ENCODE measurements at places on chromosomes 4 and X.

- DNase-seq = no peak
These were observed 9.4 kb downstream of the ATP2B3 start for GRCh38 chrX:153526801-153527200.

DNA sequence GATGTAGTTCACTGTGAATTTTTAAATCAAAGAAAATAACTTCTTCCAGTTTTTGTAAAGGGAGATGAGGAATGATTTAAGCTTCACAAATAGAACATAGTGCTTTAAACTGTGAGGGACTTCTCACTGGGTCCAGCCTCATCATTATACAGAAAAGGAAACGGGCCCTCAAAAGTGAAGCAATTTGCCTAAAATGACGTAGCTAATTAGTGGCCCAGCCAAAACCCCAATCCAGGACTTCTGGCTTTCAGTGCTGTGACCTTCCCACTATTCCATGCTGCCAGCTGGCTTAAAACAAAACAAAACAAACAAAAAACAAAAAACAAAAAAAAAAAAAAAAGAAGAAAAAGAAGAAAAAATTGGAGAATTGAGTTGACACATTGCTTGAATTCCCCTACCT, 45.0 kb upstream of the STOX2 start:
- no peak for DNase-seq

- DNase-seq = peak; percentile 13
These were observed 660 bp upstream of the HSPA4L start for GRCh38 chr4:127781300-127782024.

GRCh38 chr4:37648084-37648817, 37.9 kb downstream of the RELL1 start:
- DNase-seq = peak; percentile 92

- DNase-seq = peak; percentile 56
These were observed 47.7 kb upstream of the FAT4 start for GRCh38 chr4:125266901-125267604.

DNA sequence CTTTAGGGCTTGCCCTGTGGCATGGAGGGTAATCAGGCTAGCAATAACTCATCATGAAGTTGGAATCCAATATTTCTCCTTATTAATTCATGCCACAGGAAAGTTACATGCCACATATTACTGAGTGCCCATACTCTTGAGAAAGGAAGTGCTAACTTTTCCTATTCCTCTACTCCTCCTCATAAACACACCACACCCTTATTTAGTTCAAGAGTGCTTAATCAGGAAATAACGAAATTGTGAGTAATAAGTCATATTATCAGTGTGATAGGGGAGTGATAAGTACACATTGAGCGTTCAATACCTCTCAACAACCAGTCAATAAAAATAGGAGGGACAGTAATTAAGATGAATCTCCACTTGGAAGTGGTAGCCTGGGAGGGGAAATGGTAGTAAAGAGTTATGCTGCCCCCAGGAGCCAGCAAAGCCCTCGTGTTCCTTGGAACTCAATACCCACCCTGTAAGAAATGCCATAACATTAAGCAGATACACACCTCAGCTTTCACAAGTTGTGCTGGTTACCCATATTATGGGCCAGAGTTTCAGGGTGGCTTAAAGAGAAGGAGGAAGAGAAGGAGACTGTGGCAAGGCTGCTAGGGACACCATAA, 410.0 kb upstream of the NR3C2 start:
- DNase-seq = no peak

DNA sequence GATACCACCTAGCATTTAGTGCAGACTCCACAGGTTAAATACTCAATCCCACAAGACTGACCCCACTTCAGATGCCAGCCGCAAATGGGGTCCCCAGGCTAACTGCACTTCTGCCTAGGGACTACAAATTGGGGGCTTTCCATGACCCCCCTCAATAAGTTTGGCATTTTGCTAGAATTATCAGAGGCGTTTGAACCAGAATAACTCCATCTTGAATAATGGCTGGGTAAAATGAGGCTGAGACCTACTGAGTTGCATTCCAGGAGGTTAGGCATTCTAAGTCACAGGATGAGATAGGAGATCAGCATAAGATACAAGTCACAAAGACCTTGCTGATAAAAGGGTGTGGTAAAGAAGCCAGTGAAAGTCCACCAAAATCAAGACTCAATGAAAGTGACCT, 15.1 kb downstream of the RELL1 start:
- no peak for DNase-seq

DNA sequence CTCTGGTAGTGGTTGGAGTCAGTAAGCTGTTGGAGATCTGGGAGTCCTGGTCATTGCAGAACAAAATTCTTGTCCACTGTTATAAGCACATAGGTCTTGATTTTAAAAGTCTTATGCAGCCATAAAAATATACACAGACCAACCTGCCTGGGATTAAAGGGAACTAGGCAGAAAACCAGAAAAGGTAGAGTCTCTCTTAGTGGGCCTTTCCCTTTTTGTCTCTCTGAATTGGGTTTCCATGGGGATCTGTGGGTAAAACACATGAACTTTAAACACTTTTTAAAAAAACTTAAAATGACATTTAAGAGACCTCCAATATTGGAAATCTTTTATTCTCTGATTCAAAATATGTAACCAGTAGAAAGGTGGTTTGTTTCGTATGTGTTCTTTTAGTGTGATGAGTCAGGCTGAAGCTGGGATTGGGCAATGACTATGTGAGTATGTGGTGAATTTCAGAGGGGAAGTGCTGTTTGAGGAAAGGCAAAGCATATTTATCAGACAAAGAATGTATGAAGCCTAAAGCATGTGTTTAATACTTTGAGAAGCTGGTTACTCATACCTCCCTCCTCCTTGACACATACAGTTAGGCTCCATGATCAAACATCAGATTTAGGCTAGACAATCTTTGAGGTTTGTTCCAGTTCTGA, 29.6 kb downstream of the SLC16A2 start:
- DNase-seq = peak; percentile 80

DNA sequence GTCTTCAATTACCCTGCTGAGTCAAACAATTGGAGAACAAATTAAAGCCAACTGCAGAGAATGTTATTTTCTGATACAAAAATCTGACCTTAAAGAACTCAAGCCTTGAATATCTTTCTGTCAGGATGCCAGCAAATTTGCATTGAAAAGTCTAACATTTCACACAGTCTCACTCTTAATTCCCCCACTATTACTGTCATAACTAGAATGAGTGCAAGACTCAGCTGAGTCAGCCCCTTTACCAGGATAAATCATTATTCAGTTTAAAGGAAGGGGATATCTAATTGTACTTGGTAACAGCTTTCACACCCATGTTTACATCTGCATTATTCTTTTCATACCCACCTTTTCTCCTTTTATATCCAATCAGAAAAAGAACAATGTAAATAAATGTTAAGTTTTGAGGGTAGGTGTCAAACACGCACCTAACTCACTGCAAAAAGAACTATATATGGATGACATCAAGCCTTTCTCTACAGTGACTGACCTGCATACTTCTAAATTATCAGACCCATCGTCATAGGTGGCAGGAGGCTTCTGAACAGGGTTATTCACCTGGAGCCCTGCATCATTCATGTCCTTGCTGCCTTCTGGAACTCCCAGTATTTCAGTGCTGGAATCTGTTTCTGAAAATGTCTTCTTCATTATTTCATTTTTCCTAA, 117.4 kb downstream of the TMA16 start:
- peak; percentile 36 for DNase-seq

- no peak for DNase-seq
These were observed 170.3 kb downstream of the COX18 start for GRCh38 chr4:72899214-72899613.

- DNase-seq = no peak
These were observed 826.1 kb downstream of the STPG2 start for GRCh38 chr4:97317201-97317600.

DNA sequence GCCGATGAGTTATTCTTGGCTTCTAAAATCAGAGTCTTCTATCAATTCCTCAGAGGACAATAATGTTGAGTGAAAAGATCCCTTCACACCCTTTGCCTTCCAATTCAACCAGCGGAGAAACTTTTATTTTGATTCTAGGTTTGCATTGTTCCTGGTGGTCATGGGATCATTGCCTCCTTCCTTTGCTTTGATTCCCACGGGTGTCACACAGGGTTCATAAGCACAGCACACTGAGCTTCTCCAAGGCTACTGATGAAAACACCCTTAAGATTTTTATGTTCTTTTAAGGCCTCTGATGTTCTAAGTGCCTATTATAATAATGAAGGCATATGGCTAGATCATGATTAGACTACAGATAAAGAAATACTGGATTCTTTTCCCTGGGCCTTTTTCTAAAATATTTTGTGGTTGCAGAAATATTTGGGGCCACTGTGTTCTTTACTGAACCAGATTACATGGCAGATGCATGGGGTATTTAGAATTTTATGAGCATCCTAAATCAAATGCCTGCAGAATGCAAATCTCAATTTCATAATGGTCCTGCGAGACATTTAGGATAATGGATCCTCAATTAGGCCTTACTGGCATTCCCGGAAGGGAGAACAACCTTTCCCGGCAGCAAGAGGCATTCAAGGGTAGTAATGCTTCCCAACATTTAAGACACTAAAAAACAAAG, 43.9 kb upstream of the FGFBP2 start:
- DNase-seq = no peak

GRCh38 chrX:37697169-37697760, 11.7 kb downstream of the XK start:
- DNase-seq = no peak

GRCh38 chr4:45078201-45078600, 351.8 kb upstream of the GNPDA2 start:
- DNase-seq = no peak

DNA sequence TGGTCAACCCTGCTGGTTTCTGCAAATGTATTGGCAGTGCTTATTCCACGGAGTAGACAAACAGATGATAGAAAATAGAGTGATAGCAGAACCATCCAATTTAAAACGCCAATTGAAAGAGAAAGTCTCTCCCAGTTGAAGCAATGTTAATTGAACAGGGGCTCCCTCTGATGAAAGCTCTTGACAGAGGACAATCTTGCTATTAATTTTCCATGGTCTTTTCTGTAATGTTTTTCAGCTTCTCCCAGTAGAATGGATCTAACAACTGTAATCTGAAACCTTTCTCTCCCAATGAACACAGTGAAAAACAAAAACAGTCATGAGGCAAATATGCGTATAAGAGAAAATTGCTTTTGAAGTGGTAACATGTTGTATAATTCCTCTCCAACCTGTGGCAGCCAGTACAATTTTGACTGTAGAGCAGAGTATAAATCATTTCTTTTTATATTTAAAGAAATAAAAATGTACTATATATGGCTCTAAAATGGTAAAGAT, 225.1 kb upstream of the GALNTL6 start:
- DNase-seq = no peak

GRCh38 chr4:82437285-82438005, 7.1 kb downstream of the ENOPH1 start:
- no peak for DNase-seq

DNA sequence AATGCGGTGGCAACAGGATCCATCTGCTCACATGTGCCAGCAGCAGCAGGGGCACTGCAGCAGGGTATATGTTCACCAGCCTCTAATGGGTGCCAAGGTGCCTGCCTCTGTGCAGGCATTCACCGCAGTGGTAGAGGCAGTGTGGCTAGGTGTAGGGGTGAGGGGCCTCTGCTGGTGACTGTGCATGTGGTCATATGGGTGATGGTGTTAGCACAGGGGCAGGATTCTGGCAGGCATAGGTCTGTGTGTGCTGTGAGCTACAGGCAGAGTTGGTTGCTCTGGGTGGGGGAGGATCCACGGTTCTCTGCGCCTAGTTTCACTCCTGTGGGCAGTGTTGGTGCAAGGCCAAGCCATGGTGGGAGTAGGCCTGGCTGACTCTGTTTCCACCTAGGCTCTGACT, 566.5 kb upstream of the GNPDA2 start:
- DNase-seq = no peak

- no peak for DNase-seq
These were observed 20.5 kb downstream of the RWDD4 start for GRCh38 chr4:183638436-183638835.

DNA sequence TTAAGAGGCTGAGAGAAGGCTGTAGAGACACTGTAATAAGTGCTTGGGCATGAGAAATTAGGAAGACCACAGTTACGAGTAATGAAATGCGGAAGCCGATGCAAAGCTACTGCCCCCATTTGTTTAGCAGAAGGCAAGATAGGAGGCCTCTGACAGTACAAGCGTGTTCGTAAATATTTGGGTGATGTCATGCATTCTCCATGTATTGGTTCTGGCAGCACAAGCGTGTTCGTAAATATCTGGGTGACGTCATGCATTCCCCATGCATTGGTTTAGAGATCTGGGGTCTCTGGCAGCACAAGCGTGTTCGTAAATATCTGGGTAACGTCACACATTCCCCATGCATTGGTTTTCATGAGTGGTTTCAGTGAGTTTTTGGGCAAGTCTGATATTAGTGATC, 661.5 kb upstream of the FRG1 start:
- DNase-seq = no peak

- DNase-seq = peak; percentile 18
These were observed 47.1 kb upstream of the TSPAN7 start for GRCh38 chrX:38514016-38514854.

GRCh38 chr4:187289371-187289770, 565.7 kb upstream of the FAT1 start:
- no peak for DNase-seq

DNA sequence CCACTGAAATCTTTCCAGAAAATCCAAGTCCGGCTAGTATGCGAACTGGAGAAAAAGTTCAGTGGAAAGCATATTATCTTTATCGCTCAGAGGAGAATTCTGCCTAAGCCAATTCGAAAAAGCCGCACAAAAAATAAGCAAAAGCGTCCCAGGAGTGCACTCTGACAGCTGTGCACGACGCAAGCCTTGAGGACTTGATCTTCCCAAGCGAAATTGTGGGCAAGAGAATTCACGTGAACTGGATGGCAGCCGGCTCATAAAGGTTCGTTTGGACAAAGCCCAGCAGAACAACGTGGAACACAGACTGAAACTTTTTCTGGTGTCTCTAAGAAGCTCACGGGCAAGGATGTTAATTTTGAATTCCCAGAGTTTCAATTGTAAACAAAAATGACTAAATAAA, 34.4 kb downstream of the STX18 start:
- no peak for DNase-seq

DNA sequence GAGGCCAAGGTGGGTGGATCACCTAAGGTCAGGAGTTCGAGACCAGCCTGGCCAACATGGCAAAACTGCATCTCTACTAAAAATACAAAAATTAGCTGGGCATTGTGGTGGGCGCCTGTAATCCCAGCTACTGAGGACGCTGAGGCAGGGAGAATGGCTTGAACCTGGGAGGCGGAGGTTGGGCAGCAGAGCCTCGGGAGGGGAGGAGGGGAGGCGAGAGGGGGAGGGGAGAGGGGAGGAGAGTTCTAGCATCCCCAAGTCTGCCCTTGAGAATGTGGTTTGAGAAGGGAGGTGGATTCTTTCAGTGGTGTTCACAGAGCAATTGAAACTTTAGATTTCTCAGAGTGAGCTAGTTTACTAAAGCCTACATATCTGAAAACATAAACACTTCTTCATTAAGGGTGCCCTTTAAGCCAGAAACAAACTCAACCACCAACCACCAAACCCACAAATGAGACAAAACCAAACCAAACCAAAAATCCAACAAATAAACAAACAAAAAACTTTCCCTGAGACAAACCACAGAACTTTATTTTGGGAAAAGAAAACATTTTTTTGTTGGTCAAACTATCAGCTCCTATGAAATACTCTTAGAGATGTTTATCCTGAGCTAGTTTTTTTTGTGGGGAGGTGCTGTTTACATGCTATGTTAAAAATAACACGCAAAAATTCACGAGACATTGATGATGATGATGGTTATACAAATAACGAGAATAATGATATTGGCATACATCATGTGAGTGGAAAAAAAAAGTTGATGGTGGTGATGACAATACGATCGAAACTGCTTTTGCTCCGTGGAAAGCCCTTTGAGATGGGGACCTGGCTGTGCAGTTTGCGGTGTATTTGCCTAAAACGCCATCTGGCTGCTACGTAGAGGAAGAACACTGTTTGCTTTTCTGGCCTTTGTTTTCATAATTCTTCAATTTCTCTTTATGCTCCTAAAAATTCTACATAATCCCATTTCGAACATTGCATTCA, 98.2 kb upstream of the PRKX start:
- DNase-seq = peak; percentile 45
